Stimulated activated CD8-positive, alpha-beta memory T cell treated with anti-CD3 and anti-CD28 coated beads, Interleukin-2, amount 100 ng/mL, for 1 hour (primary cell): ENCODE measurements at places on chromosomes 12 and 14.

DNA sequence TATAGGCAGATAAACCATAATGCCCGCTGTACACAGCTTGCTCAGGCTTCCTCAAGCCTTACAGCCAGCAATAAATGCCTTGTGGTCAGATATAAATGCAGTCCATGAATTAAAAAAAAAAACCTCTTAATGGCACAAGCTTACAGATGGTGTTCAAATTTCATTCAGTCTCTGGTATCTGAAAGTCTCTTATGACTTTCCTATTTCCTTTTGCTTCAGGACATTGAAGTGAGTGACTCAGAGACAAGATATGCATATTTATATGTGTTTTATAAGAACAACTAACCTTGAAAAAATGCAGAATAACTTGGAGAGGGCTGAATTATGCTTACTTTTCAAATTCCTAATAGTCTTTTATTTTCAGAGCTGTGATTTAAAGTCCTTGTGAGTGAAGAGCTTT is 426.9 kb upstream of the MIS18BP1 start:
- no peak for DNase-seq

DNA sequence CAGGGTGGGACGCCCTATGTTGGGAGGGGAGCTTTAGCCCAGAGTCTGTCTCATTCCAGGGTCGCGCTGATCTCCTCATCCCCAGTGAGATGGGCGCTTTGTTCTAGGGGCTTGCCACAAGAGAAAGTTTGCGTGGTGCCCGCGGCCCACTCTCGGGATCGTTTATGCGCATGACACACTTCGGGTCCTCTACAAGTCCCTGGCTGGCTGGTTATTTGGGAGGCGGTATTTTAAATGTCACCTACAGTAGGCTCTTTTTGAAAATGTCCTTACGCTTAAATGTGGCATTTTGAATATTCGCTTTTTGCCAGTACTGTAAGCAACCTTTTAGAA is 541 bp downstream of the GOLT1B start:
- peak; percentile 1 for DNase-seq

DNA sequence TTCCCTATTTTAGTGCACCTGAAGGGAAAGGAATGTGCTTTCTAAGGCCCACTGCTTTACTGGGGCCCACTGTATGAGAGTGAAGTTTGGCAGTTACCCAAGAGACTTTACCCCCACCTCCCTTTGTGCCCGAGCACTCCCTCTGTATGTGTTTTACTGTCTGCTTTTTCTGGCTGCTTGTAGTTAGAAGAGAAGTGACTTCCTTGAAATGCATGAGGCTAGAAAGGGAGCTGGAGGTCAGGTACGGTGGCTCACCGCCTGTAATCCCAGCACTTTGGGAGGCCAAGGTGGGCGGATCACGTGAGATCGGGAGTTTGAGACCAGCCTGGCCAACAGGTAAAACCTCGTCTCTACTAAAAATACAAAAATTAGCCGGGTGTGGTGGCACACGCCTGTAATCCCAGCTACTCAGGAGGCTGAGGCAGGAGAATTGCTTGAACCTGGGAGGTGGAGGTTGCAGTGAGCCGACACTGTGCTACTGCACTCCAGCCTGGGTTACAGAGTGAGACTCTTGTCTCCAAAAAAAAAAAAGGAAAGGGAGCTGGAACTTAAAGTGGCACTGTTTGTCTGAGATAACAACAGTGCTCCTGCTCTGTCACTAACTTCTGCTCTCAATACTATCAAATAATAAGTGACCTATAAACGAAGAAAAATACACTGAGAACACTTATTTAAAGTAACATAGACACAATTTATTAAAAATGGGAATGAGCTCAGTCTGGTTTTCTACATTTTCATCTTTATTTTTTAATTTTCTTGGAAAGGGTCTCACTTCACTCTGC is 5.8 kb downstream of the TRIP11 start:
- no peak for DNase-seq

DNA sequence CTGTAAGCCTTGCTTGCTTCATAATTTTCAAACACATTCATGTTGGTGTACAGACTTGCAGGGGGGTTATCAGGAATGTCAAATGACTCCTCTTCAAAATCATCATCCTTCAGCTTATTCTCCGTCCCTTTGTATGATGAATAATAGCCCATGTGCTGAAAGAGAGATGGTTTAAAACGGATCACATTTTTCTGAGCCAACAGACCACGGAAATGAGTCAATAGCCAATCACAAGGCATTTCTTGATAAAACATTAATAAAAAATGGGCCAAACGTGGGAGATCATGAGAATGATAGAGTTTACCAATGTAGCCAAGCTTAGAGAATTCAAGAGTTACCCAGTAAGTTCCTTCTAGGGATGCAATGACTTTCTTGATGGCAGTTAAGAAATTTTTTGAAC is 105.5 kb downstream of the NTS start:
- no peak for DNase-seq

GRCh38 chr14:34794941-34795340 is 80.2 kb downstream of the BAZ1A start:
- DNase-seq = no peak

DNA sequence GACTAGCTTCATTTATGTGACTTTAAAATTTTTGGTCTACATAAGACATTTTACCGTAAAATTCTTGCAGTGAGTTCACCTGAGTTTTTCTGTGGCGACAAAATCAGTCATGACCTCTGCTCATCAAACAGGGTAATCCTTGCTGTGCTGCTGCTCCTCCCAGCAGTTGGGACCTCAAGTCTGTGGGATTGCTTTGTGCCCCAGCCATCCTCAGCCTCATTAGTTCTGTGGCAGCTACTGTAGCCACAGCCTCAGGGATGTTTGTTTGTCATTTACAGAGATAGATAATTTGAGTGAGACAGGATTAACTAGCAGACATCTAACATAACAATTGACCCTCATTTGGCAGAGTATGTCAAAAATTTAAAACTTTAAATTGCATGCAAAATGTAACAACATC is 357.0 kb downstream of the PCNX1 start:
- no peak for DNase-seq

DNA sequence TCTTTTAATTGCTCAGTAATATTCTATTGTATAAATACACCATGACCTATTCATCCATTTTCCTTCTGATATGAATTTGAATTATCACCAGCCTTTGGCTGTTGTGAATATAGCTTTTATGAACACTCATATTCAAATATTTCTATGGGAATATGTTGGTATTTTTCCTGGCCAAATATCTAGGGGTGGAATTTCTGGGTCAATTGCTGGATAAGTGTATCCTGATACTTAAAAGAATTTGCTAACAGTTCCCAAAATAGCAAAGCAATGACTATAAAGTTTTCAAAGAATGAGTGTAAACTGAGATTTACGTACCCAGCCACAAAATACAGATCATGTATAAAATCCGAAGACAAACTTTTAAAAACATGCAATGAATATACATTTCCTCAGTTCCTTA is 148.7 kb upstream of the CLEC14A start:
- no peak for DNase-seq

DNA sequence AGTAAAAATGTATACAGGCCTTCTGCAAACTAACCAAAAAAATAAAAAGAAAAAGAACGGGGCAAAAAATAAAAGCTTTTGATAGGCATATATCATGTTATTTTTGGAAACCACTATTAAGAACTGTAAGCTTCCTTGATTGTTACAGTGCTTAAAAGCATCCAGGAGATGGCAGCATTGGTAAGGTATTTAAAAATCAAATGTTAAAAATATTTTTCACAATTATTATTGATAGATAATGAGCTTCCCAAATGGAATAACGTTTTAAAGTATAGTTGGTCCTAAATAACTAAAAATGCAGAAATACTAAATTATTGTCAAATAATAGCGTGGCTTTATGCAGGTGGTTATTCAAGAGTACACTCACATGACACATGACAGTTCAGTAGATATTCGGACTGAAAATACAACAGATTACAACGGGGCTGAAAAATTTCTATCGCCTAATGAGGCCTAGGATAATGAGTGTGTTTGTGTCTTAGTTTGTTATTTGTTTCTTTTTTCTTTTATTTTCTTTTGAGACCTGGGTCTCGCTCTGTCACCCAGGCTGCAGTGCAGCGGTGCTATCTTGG is 127.2 kb upstream of the ATF7IP start:
- no peak for DNase-seq
